ENCODE measurements at places on chromosomes 5 and 9.
A peak's percentile ranks its signal among the peaks of the same experiment; 100 is the strongest.

GRCh38 chr5:133083901-133084300 lies 32.1 kb downstream of the HSPA4 start:
- DNase-seq = no peak

DNA sequence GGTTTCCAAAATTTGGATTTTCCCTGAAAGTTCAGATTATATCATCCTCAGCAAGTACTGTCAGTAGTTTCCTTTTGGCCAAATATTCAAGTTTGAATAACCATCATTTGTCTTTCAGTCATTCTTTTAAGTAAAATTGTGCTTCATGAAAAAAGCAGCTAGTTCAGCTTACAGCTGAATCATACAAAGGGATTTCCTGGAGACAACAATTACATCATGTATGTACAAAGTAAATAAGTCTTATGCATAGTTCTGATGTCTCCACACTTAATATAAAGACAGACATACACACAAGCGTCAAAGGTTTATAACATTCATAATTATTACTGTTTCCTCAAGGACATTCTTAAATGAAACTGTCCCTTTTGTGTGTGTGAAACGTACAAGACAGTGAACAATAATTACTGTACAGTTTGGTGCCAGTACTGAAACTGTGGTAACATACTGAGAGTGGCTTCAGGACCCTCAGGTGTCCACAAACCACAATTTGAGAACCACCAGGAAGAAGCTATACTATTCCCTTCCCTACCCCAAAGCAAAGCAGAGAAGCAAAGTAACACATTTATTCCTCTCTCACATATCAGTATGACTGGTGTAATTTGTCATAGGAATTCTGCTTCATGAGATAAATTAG lies 746.6 kb downstream of the TAF11L14 start:
- no peak for DNase-seq

GRCh38 chr5:161713042-161713441 lies 27.5 kb downstream of the GABRA6 start:
- DNase-seq = no peak

DNA sequence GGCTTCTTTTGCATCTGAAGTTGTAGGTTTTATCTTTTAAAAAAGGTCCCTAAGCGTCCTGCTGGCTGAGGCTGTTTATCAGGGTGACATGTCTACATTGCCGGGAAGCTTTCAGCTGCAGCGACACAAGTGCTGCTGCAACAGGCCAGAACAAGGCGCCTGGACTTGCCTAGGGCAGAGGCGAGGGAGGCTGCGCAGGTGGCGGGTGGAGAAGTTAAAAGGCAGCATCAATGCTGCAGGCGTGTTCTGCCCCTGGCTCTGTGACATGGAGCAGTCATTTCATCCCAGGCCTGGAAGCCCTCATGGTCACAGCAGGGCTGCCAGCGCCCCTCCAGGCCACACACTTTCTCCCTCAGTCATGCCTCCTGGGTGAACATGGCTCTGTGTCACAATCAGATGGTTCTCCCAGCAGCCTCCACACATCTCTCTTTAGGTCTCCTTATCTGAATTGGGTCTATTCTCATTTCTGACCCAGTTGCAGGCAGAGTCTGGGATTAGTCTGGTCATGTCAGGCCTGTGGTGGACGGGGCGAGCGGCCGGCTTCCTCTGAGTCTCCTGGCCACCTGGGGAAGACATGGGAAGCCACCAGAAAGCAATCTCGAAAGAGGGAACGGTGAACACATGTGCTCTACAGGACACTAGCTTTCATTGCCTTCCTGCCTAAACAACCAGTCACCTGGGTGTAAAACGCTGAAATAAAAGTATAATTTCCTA lies 41.3 kb downstream of the IRX2 start:
- DNase-seq = no peak

- no peak for DNase-seq
Measured at GRCh38 chr9:21802418-21803000, at the start of gene MTAP. MTAP (plus strand) TSS chr9:21802636; CDS start chr9:21802749, 113 bp downstream.

DNA sequence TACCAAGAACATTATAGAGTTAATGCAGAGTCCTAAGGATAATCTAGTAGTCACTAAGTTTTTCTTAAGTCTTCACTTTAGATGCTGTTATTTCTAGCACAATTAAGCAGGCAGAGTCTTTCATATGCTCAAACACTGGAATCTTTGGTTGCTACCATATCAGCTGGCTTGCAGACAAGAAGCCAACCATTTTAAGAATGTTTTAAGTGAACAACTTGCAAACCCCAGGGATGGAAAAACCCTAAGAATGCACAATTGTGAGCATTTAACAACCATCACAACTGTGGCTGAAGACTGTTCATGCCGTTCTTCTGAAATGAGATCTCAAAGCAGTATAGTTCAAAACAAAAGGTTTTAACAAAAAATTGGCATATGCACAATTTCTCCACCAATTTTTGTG lies 55.1 kb downstream of the CSNK1A1 start:
- DNase-seq = no peak

GRCh38 chr5:78750281-78750680 lies 101.7 kb upstream of the LHFPL2 start:
- no peak for DNase-seq

GRCh38 chr5:61482980-61483379 lies 150.9 kb downstream of the ZSWIM6 start:
- DNase-seq = no peak

- DNase-seq = no peak
Measured at GRCh38 chr5:113166261-113166660, 189.7 kb downstream of the DCP2 start.

DNA sequence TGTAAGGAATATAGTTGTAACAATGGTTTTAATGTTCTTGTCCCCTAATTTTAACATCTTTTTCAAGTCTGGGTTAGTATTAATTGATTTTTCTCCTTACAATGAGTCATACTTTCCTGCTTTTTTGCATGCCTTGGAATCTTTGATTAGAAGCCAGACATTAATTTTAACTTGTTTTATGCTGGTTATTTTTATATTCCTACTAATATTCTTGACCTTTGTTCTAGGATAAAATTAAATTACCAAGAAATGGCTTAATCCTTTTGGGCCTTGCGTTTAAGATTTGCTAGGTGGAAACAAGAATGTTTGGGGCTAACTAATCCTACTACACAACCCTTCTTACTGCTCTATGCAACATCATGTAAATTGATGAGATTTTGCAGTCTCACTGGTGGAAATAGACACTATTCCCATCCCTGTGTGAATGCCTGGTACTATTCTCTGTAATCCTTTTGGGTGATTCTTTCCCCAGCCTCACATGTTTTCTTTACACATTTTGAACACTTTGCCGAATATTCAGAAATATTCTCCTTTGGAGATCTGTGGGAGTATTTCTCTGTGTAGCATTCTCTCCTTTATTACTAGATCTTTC lies 47.2 kb downstream of the ZCCHC7 start:
- DNase-seq = no peak

GRCh38 chr5:145983446-145983845 lies 47.1 kb downstream of the SH3RF2 start:
- DNase-seq = no peak

DNA sequence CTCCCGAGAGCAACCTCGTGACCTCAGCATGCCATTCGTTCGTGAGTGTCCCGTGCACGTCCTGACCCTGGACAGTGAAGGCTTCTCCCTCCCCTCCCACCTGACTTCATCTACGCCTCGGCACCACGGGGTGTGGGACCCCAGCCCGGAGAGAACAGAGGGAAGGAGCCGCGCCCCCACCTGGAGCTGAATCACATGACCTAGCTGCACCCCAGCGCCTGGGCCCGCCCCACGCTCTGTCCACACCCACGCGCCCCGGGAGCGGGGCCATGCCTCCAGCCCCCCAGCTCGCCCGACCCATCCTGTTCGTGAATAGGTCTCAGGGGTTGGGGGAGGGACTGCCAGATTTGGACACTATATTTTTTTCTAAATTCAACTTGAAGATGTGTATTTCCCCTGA lies 38.3 kb upstream of the FCN2 start:
- DNase-seq = no peak

DNA sequence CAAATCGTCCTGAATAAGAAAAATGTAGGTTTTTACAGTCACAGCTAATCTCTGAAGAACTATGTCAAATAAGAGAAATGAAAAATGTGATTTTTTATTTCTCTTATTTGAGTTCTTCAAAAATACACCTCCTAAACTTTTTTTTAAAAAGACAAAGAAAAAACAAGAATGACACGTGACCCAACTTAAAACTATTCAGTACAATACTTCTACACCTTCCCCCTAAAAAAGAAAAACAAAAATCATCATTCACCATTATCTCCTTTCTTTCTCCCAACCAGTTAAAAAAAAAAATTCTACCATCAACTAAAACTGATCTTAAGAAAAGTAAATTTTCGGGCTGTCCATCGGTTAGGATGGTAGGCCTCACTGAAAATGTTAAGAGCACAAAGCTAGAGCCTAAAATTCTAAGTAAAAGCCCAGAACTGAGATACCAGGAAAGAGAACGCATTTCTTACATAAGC lies 2.1 kb downstream of the RNF145 start:
- no peak for DNase-seq

- no peak for DNase-seq
Measured at GRCh38 chr5:21765406-21765805, 1087.7 kb downstream of the CDH12 start.

GRCh38 chr5:78497573-78498533 lies 137.4 kb downstream of the SCAMP1 start:
- no peak for DNase-seq

DNA sequence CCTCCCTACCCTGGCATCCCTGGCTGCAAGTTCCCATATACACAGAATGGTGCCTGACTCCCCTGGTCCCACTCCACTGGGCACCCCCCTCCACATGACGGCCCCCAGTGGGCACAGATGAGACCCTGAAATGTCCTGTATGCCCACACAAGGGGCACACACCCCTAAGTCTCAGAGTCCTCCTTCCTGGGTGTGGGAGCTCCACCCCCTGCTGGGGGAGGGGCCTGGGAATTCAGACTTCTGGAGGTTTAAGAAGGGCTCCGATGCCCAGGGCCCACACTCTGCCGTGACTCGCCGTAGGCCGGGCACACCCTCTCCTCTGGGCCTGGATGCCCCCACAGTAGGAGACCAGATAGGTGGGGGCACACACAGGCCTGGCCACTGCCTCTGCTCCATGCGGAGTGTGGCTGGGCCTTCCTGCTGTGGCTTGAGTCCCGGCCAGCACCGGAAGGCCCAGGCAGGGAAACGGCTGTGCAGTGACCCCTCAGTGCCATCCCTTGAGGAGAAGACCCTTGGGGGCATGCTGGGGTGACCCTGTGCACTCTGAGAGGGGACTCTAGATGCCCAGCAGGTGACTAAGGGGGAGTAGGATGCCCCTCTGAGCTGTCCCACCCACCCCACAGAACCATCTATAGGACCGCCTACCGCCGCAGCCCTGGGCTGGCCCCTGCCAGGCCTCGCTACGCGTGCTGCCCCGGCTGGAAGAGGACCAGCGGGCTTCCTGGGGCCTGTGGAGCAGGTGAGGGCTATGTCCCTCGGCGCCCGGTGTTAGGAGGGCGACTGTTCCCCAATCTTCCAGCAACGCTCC lies 6.5 kb downstream of the EGFL7 start:
- DNase-seq = peak; percentile 94

DNA sequence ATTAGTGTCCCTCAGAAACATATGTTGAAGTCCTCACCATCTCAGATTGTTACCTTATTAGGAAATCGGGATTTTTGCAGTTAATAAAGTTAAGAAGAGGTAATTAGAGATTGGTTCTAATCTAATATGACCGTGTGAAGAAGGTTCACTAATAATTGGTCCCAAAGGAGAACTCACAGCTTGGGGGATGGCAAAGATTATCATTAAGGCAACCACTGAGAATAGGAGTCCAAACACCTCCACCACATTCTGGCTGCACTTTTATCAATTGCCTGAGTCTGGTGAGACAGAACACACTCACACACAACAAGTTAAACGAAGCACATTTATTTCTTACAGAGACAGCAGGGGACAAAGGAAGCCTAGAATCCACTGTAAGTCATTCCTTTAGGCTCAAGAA lies 94.9 kb upstream of the PRDM9 start:
- no peak for DNase-seq

GRCh38 chr9:121288673-121289025 lies 20.7 kb downstream of the GSN start:
- no peak for DNase-seq

DNA sequence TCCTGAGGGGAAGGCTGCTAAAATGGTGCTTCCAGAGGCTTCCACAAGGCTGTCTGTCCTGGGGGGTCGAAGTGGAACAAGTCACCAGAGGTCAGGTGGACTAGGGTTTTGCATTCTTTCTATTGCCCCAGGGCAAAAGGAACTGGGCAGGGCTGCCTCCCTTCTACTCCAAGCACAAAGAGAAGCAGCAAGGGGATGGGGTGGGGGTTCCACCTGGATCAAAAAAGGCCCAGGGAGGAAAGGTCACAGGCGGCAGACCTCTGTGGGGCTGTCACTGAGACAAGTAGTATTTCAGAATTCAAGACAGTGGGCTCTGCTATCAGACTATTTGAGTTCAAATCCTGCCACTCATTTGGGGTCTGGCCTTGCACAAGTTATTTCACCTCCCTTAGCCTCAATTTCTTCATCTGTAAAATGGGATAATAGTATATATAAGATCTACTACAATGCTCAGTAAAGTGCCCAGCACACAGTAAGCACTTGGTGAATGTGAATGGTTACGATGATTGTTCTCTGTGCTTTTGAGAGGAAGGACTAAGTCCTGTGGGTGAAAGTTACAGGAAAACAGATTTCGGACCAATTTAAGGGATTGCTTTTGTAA lies 1.9 kb upstream of the ARSI start:
- DNase-seq = no peak

GRCh38 chr9:549455-549997 lies 292.0 kb upstream of the DMRT1 start:
- no peak for DNase-seq

- no peak for DNase-seq
Measured at GRCh38 chr5:101346906-101347305, 443.8 kb upstream of the ST8SIA4 start.

GRCh38 chr5:123438902-123439301 lies 15.7 kb upstream of the CEP120 start:
- DNase-seq = no peak

GRCh38 chr5:5688194-5688924 lies 265.9 kb downstream of the ICE1 start:
- DNase-seq = no peak

GRCh38 chr5:161190086-161190485 lies 338.1 kb upstream of the ATP10B start:
- no peak for DNase-seq

GRCh38 chr5:146368137-146368536 lies 29.5 kb downstream of the POU4F3 start:
- DNase-seq = no peak

DNA sequence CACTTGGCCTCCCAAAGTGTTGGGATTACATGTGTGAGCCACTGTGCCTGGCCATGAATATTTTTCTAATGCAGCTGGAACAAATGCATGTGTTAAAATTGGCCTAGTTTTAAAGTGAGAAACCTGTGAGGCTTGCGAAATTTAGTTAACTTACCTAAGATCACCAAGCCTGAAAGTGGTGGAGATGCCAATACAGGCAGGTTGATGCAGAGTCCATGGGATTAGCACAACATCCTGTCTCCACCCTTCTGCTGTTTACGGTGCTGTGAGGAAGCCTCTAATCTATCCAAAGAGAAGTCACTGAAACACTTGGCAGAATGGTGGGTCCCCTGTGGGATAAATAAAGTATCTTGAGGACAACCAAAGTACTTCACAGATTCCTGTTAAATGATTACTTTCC lies 98.2 kb downstream of the PCSK5 start:
- no peak for DNase-seq
